ENCODE measurements at places on chromosomes 2 and 18.

GRCh38 chr2:84701880-84702279, 179.0 kb downstream of the TRABD2A start:
- peak; percentile 96 for DNase-seq

DNA sequence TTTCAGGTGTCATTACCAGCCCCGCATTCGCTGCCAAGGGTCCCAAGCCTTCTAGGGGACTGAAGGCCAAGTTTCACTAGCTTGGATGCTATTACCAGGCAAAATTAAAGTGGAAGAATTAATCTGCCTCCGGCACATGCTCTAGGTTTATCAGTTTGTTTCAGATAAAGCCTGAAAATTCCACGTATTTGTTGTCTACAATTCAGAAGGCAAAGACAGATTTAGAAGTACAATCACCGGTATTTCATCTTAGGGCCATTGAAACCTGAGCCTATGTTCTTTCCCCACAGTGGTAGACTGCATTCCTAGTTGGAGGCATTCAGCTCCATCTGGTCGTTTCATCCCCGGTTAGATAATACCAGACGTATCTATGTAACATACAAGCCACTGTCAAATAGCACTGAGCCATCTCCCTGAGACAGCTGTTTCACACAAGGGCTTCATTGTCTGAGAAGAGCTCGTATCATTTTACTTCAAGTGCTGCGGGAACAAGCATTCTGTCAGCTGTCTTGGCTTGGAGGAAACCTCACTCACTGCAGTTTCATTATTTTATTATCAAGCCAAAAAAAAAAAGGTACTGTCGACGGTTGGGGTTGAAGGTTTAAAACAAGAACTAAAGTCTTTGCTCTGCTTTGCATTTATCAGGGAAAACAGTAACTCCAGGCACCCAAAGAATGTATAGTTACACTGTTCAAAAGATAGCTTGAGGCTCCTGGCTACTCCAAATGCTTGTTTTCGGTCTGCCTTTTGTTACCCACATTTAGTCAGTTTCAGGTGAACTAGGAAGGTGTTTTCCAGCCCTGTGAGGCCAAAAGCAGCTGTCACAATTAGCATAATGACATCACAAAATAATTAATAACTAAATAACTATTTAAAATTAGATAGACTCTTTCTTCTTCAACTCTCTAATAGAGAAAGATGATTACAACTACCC, 76.7 kb downstream of the TGIF1 start:
- DNase-seq = no peak

- DNase-seq = no peak
Measured at GRCh38 chr2:189870381-189871085, 86.3 kb downstream of the PMS1 start.

DNA sequence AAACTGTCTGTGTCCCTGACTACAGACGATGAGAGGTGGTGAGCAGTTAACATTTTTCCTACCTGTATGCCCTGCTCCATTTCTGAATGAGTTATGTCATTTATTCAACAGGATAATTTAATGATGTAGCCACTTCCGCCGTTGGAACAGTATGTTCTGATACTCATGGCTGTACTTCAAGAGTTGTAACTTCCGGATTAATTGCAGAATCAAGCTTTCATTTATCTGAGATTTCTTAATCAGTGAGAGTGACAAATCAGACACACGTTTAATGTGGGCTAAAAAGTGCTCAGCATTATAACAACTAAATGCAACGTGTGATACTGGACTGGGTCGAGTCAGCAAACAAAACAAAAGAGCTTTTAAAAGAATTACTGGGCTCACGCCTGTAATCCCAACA, 107.7 kb downstream of the KCTD1 start:
- no peak for DNase-seq

DNA sequence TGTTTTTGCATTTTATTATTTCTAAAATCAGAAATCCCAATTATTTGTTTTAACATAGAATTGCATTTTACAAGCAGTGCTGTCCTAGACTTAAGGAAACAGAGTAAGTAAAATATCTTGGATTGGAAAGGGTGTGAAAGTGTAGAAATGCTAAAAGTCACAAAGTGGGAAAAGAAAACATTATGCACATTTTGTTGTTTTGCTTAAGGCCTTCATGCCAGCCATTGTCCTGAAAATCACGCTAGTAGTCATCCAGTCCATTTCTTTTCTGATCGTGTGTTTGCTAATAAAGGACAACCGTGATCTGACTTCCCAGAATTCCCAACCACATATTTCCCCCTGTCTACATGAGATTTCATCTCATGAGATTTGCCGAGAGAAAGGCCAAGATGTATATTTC, 199.1 kb downstream of the PTGR3 start:
- no peak for DNase-seq

DNA sequence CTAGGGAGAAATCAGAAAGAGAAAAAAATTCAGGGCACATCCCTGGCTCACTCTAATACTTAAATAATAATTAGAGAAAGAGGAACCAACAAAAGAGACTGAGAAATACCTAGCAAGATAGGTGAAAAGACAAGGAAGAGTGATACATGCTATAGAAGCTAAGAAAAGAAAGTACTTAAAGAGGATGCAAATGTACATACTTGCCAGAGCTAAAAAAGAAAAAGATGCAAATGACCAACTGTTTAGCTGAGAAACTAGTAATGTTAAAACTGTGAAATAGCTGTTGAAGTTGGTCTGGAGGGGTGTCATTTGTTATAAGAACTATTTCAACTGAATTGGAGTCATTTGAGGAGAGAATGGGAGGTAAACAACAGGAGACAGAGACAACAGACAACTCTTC, 412.2 kb downstream of the SPAG16 start:
- no peak for DNase-seq

- DNase-seq = no peak
Measured at GRCh38 chr2:229230256-229230655, 40.8 kb downstream of the PID1 start.

GRCh38 chr2:236610991-236611821, 41.6 kb downstream of the ACKR3 start:
- peak; percentile 42 for DNase-seq

DNA sequence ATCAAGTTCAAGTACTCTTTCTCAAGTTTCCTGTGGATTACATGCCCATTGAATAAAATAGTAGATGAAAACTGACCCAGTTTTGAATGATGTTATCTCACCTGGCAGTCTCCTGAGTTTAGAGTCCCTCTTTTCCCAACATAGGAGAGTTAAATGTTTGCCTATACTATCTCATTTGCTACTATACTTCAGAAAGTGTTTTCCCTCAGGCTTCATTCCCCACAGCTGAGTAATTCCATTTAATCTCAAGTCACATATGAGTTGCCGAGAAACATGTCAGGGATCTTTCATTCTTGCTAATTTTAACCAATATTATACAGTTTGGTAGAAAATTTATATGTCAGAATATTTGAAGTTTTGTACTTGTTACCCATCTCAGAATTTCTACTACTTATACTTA, 150.4 kb upstream of the CDH19 start:
- DNase-seq = no peak

- DNase-seq = no peak
Measured at GRCh38 chr18:37321582-37322491, 243.8 kb downstream of the CELF4 start.

GRCh38 chr2:205060269-205060668, 515.0 kb downstream of the PARD3B start:
- DNase-seq = peak; percentile 86

DNA sequence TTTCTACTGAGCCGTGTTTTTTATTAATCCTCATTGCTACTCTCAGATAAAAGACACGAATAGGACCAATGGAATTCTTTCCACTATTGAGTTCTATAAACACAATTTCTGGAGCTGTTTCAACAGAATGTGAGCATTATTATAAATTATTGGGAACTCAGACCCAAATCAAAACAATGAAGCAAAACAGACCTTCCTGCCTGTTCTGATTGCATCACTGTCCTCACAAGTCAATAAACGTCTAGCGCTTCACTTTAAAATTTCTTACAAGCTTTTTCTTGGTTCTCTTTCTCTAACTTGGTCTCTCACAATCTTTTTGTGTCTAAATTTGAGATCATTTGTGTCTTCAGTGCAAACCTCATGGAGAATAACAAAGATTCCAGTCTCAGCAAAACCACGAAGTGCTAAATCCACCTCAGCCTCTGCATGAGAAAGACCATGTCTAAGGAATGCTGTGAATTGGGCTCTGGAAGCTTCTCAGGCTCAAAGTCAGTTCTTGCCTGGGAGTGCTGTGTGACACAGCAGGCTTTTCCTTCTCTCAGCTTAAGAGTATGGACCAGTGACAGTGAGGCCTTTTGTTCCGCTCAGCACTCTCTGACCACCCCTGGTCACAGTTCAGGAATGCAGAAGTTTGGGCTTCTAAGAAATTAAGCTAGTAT, 22.8 kb downstream of the ARHGAP28 start:
- DNase-seq = peak; percentile 4

DNA sequence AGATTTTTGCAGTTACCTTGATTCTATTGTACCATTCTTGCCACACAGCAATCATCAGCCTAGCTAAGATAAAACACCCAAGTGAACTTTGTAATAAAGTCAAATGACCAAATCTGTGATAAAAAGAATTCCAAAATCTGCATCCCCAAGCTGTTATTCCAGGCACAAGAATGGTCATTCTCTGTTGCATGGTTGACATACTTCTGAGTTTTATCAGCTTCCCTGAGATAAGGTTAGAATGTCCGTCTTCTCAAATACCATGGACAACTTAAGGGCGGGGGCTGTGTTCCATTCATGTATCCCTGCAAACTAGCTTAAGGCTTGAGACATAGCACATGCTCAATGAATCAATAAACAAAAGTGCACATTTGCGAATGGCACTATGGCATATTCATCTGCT, 8.1 kb upstream of the BMP10 start:
- no peak for DNase-seq

- no peak for DNase-seq
Measured at GRCh38 chr2:105764059-105764458, 19.3 kb downstream of the NCK2 start.

- no peak for DNase-seq
Measured at GRCh38 chr18:31049189-31049588, 6.6 kb upstream of the DSC3 start.

DNA sequence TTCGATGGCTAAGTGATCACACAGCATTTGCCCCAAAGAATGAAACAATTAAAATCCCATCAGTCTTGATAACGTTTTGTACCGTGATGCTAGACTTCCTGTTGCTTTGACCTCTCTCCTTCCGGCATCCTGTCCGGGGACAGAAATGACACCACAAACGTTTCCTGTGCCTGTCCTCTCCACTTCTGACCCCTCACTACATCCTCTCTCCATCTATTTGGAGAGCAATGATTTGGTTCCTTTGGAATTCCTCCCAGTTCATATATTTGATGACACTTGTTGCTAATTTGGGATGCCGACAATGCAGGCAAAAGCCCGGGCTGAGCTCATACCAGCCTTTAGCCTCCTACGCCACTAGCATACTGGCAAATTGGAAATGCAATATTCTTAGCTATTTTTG, 151.2 kb upstream of the CCDC68 start:
- no peak for DNase-seq

- DNase-seq = no peak
Measured at GRCh38 chr2:107810734-107811133, 16.0 kb upstream of the RGPD4 start.

DNA sequence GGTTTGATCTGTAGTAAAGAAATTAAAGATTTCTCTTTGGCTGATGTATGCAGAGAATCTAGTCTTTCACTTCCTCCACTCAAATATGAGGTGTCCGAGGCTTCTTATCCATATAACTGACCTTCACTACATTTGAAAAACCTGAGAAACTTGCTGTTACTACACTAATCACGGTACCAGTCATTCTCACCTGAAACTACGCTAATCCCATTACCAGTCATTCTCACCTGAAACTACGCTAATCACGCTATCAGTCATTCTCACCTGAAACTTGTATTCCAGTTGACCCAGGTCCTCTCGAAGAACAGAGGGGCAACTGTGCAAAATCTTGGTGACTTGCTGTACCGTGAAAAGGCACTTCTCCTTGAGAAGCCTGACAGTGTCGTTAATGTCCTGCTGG, 5.1 kb downstream of the MTERF4 start:
- no peak for DNase-seq

- peak; percentile 53 for DNase-seq
Measured at GRCh38 chr2:230777721-230778120, 65.1 kb downstream of the CAB39 start.

- DNase-seq = peak; percentile 40
Measured at GRCh38 chr2:237459226-237459625, 27.8 kb upstream of the MLPH start.

DNA sequence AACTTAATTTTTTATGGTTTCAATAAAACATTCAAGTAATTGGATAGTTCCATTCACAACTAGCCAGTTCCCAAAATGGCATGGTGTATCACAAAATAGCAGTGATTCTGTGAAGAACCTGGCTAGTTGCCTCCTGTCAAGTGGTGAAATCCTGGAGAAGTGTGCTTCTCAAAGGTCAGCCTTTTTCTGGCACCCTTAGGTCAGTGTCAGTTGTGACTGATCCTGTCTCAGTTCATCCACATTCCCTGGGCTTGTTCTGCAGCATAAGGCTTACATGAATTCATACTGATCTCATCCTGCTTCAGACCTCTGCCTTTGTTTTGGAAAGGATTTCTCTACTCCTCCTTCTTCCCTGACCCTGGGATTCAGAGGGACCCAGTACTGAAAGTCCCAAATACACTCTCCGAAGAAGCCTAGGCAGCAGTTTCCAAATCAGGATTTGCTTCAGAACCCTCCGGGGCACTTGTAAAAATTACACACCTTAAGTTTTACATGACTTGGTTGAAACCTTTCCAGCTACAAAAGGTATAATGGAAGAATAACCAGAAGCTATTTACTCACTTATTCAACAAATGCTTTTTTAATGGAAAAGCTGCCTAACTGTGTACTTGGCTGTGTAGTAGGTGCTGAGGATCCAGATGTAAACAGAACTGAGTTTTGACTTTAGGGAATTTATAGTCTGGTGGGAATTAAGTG, 11.0 kb downstream of the MAP3K20 start:
- DNase-seq = no peak

DNA sequence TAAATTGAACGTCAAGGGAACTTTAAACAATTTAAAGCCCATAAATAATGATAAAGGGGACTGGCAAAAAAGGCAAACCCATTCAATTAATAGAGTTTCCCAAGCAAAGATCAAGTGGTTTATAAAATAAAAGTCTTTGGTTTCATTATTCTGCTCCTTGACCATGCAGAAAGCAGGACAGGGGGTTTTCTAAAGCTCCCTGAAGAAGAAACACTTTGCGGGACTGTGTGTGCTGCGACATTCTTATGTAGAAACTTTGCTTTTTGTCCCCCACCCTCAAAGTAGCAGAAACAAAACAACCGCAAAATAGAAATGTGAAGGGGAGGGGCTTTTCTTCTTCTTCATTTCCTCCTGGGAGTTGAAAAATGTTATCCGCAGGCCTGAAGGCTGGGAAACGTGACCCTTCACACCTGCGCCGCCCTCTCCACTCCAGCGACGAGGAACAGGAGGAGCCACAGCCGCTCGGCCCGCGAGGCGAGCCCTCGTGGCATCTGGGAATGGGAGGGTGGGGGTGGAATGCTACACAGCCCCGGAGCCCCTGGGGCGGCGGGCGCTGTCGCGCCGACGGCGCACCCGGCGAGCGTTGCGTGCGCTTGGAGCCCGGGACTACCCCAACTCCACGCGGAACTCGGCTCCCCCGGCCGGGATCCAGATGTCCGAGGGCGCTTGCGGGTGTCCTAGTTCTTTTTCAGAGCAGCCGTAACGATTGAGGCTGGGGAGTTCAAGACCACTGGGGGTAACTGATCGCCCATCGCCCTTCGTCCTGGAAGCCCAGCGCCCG, 4.3 kb upstream of the GBX2 start:
- DNase-seq = no peak
